ENCODE measurements at places on chromosomes 16 and 17.

GRCh38 chr17:63430223-63430622, 15.9 kb downstream of the CYB561 start:
- DNase-seq = no peak

DNA sequence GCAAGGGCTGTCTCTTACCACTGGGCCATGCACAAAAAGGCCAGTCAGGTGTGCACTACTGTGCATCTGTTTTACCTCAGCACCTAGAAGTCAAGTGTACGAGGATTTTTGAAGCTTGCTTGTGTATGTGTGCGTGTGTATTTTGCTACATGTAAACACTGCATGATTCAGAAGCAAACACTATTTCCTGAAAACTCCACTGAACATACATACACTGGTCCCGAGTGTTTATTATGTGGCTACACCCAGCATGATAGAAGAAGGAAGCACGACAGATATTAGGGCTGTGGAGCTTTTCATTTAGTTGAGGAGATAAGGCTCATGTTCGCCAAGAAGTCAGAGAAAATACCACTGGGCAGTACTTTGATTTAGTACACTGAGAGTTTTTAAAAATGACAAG, 89.2 kb downstream of the ZZEF1 start:
- no peak for DNase-seq

DNA sequence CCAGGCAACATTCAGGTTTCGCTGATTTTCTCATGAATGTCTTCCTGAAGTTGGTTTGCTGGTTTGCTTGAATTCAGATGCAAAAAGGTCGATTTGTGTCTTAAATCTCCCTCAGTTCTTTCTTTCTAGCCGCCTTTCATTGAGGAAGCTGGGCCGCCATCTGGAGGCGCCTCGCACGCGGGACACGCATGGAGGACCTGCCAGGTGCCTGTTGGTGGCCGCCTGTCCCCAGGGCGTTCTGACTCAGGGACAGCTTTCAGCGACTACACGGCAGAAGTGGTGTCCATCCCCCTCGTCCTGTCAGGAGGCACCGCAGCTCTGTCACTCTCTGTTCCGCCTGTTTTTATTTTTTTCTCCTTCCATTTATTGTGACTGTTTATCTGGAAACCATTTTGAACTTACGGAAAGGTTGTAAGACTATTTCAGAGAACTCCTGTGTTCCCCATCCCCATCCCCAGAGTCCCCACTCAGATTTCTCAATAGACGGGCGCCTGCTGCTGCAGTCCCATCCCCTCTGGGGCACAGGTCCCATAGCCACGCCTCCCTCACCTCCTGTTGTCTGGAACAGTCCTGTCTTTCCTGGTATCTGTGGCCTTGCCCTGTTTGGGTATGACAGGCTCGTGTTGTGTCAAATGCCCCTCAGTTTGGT, 33.2 kb downstream of the COX4I1 start:
- DNase-seq = no peak

- no peak for DNase-seq
Observed at GRCh38 chr17:71217769-71218168, 903.1 kb upstream of the SOX9 start.

GRCh38 chr16:67825119-67825518, 17.0 kb upstream of the THAP11 start:
- DNase-seq = no peak

- DNase-seq = no peak
Observed at GRCh38 chr17:44780161-44780560, 21.4 kb downstream of the ADAM11 start.

DNA sequence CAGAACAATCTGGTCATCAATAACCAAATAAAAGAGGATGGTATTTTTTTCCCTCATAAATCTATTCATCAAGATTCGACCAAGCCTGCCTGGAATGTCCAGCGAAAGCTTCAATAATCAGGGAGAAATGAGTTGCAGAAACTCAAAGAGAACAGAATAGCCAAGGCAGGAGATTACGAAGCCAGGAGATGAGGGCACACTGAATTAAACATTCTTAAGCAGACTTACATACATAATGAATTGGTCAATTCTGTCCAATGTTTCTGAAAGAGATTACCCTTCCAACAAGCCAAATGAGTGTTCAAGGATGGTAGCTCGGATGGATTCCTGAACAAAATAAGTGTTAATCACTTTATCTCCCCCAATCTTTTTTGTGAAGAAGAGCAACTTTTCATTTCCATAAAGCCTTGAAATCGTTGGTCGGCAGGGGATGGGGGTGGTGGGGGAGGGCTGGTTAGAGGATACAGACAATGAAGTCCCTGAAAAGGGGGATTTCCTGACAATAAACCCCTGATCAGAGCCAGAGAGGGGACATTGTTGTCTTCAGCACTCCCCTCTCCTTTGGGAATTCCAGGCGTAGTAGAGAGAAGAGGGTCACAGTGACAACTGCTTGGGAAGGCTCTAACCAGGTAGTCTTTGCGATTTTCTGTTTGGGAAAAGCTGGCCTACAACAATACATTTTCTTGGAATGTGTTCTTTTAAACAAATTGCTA, 20.7 kb downstream of the TOX3 start:
- DNase-seq = no peak

DNA sequence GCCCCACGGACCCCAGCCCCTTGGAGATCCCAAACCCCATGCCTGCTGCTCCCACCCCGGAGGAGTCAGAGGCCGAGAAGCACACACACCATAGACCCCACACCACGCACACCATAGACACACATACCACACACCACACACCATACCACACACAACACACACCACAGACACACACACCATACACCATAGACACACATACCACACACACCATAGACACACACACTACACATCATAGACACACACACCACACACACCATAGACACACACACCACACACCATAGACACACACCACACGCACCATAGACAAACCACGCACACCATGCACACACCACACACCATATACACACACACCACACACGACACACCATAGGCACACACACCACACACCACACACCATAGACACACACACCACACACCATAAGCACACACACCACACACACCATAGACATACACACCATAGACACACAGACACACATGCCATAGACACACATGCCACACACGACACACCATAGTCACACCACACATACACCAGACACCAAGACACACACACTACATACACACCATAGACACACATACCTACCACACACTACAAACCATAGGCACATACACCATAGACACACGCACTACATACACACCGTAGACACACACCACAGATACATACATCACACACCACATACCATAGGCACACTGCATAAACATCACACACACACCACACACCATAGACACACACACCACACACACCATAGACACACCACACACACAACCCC, 11.3 kb downstream of the TBC1D16 start:
- no peak for DNase-seq

- no peak for DNase-seq
Observed at GRCh38 chr16:49499869-49500610, 126.4 kb downstream of the C16orf78 start.

GRCh38 chr16:88706229-88706964, at the start of the genes CTU2 and RNF166:
Gene CTU2 (plus strand): TSS chr16:88706503. CDS start chr16:88706531, 28 bp downstream.
Gene RNF166 (minus strand): TSS chr16:88706408. CDS start chr16:88706325, 83 bp downstream.
- peak; percentile 86 for DNase-seq
